Activated T-helper 1 cell treated with anti-CD3 and anti-CD28 coated beads, Interleukin-2, amount 50 U/mL, for 16 hours (primary cell): ENCODE measurements at places on chromosomes 3 and 15.
A peak's percentile ranks its signal among the peaks of the same experiment; 100 is the strongest.

DNA sequence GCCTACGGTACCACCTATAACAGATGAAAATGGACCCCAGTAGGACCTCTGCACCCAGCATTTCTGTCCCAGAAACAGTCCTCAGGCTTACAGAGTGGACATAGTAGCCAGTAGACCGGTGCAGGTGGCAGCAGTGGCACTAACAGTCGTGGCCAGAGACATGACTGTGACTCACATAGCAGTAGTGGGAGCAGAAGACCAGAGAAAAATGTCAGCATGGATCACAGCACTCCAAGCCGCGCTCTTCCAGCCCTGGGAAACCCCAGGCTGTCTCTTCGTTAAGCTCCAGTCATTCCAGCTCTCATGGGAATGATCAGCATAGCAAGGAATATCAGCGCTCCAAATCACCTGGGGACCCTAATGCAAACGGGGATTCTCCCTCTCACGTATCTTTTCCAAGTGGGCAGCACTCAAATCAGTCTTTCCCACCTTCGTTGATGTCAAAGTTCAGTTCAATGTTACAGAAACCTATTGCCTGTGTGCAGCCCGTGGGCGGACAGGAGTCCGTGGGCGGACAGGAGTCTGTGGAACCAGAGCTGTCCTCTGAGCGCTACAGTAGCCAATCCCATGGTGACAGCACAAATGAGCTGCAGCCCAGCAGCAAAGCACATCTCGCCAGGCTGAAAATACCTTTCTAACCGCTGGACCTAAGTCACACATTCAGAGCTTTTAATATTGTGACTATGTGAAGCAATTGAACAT lies 10.5 kb downstream of the BFSP2 start:
- no peak for DNase-seq

DNA sequence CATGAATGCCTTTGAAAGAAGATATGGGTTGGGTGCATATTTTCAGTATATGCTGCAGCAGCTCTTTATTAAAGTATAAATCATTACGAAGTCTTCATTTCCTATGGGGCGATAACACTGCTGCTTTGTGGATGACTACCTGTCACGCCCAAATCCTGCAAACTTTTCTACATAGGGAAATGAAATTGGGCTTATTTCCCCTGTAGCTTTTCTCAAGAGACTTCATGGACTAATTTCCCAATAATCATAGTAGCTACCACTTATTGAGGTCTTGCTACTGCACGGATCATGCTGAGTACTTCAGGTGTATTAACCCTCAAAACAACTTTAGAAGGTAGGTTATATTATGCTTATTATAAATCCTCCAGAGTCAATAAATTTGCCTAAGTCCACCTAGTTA lies 8.0 kb downstream of the TGFBR2 start:
- no peak for DNase-seq

DNA sequence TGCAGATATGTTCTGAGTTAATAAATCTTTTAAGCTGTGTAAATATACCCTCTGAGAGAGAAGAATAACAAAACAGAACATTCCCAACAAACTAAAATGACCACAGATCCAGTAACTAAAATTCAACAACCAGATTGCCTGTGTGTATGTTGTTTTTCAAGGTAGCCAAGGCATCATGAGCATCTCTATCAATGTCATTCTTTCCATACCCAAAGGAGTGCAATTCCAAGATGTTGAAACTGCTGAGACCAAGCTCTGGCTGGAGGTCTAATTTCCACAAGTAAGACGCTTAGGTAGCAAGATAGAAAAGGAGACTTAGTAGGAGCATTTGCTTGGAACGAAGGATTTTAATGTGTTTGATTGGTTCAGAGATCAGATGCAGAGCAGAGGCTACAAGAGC lies 276.3 kb downstream of the RBMS3 start:
- DNase-seq = no peak

GRCh38 chr3:15387735-15388134 lies 39.6 kb downstream of the METTL6 start:
- no peak for DNase-seq

GRCh38 chr3:61733876-61734275 lies 172.5 kb downstream of the PTPRG start:
- no peak for DNase-seq

GRCh38 chr3:28139288-28139687 lies 102.1 kb upstream of the CMC1 start:
- no peak for DNase-seq

DNA sequence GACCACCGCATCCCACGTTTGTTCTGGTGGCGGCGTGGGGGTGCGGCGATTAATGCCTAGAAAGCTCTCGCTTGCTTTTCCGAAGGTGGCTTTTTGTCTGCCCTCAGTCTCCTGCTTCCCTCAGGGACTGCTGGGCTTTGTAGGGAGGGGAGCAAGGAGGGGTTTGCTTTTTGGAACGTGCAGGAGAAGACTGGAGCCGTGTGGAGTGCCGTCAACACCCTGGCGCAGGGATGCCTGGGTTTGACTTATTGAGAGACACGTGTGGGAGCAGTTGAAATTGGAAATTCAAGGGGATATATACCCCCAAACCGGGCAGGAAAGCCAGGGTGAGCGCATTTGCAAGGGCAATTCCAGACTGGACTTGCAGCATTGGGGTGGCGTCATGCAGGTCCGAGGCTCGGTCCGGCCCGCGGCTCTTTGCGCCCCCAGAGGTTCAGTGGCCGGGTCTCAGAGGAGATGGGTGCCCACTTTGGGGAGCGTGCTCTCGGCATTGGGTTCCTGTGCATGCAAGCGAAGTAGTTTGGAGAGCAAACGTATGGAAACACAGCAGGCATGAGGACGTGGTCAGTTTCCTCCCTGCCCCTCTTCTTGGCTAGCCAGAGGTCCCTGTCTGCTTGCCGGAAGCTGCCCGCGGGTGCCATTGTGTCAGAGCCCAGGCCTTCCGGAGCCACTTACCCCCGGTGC lies 2.1 kb downstream of the EPHB1 start:
- no peak for DNase-seq

DNA sequence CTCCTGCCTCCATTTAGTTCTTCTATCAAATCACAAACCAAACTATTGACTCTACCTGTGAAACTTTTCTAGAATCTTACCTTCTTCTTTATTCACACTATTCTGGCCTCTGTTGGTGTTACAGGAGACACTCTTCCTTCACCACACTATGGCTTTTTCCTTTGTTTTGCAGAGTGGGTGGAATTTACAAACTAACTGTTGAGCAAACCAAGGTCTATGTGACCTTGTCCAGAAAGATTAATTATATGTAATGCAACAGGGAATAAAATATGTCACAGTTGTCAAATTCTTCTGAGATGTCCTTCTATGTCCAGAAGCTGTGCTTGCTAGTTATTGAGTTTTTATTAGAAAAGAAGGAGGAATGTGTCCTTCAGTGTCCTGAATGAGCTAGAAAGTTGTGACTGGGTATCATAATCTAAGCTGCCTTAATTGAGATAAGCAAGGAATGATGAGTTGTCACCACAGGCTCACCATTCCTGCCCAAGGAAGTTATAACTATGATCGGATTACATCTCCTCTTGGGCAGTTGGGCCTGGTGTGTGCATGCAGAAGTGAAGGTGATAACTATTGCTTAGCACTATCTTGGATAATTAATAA lies 21.7 kb downstream of the ARL14 start:
- no peak for DNase-seq

- DNase-seq = peak; percentile 42
These were observed 34.5 kb downstream of the KLF13 start for GRCh38 chr15:31360843-31361763.

DNA sequence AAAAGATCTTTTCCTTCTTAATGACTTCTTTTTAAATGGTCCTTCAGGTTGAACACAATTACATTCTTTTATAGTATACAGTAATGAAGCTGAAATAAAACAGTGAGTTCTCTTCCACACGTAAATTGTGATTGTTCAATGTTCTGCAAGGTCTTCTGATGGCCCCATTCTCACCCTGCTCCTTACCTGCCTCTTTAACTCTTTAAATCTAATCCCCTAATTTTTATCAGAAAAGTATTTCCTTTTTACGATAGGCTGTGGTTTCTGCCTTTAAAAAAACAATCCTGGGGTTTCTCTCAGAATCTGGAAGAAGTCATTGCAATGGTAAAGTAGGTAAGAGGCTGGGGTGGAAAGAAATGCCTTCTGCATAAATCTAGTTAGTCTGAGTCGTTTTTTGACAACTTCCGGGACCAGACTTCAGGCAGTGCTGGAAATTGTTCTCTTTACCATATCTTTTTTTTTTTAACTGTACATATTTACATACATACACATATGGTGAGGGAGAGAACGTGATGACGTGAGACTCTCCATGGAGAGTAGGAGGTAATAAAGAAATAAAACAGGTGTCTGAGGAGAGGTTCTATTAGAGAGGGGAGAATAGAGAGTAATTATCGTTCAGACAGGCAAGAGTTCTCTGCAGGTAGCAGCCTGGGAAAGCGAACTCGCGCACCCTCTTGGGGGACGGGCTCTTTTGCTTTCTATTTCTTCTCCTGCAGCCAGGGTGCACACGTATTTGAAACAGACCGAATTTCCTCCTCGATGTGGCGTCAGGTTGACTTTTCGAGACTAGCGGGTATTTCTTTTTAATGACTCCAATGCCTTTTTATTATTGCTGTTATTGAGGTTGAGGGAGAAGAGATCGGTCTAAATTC lies at the start of gene SIDT1:
Gene SIDT1, plus strand, starts transcription at position 730 of the 872 bp plus-strand sequence. CDS start 467 bp downstream, outside the sequence.
- peak; percentile 39 for DNase-seq

GRCh38 chr3:73743551-73743950 lies 118.8 kb upstream of the PDZRN3 start:
- DNase-seq = no peak

DNA sequence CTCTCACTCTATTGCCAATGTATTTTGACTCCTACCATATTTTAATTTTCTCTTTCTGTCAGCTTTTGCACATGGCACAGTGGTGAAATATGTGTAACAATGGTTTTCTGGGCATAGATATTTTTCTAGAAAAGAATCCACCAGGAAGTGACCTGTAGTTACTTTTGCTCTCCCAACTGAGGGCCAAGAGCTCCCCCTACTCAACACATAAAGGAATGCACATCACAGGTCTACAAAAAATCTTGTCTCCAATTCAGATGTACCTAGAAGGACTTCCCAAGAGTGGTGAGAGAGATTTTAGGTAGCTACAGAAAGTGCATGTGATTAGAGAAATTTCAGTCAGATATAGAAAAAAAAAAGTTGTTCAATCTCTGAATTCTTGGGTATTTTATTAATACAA lies 15.6 kb downstream of the CPA3 start:
- no peak for DNase-seq

- peak; percentile 25 for DNase-seq
These were observed 401.3 kb upstream of the CFAP20DC start for GRCh38 chr3:59450946-59451763.

- no peak for DNase-seq
These were observed 46.2 kb downstream of the SEMA3G start for GRCh38 chr3:52398670-52399081.

DNA sequence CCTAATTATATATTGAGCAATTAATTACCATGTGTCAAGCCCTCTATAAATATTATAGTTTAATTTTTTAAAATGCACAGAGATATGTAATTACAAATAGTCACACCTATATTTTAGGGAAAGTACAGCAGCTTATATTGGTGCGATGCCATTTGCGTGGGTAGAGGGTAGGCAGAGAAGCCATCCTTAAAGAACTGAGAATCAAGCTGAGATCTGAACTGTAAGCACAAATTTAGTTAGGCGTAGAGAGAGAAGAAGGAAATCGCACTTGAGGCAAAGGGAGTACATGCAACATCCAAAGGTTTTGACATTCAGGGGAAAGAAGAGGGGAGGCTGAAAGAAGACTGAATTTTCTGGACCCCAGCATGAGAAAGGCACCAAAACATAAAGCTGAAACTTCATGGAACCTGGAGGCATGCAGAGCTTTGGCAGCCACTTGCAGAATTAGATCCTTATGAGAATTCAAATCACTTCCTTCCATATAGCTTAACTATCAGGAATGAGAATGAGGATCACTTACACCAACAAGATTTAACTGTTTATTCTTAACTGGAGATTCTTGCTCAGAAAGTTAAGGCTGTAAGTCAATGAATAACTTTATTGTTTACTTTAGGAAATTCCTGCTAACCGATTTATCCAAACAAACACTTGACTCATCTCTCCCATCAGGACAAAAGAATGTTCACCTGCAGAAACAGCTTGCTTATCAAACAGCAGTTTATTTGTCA lies 114.3 kb downstream of the TGFBR2 start:
- DNase-seq = no peak

DNA sequence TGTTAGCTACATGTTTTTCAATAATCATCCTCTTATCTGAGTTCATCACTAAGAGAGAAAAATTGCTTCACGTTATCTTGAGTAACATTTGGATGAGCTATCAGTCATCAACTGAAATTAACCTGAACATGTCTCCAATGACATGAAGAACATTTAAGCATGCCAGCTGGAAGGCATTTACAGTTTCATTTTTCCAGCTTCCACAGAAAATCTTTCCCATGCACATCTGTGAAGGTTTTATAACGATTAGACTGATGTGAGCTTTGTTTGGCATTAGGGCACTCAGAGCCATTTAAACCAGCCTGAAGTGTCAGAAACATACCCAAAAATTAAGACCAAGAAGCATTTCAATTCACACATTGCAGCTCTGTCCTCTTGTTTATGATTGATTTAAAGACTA lies 235.8 kb upstream of the ARHGEF26 start:
- no peak for DNase-seq

- DNase-seq = no peak
These were observed 43.9 kb upstream of the KLHL25 start for GRCh38 chr15:85838655-85839054.

DNA sequence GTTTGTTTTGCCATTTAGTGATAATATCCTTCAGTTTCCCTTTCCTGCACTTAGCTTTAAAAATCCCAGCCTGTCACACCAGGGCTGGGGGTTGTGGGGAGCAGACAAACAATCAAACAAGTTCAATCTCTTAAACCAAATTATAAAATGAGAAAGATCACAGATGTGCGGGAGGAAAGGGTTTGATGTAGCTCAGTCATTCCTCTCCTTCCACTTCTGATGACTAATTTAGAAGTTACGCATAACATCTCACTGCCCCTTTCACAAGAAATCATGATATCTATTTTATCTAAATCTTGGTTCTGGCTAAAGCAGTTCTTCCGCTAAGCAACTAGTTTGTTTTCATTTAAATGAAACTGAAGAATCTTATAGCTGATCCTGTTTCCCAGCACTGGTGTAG lies 34.1 kb upstream of the ATG7 start:
- no peak for DNase-seq

- no peak for DNase-seq
These were observed 1.4 kb downstream of the VHL start for GRCh38 chr3:10142707-10143560.

DNA sequence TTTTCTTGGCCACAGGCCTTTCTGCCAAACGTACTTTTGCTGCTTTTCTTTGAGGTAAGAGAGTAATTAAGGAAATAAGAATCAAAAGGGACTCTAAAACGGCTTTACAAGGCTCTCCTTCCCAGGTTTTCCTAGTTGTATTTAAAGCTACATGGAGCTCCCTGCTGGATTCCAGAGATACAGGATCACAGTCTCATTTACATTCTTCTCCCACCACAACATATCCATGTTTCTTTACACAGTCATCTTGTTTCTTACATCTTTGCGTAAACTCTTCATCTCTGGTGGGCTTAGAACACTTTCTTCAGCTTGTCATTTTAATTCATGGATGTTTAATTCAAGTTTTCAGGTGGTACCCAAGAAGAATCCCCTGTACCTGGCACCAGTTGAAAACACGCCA lies 117.6 kb upstream of the BFSP2 start:
- DNase-seq = no peak

- no peak for DNase-seq
These were observed 38.2 kb downstream of the TPM1 start for GRCh38 chr15:63080634-63081250.
